ENCODE measurements at places on chromosomes 5 and 9. TPM values are rescaled to one million over a fixed set of nuclear protein-coding genes. Genes with fewer than 3 reads are reported as not detected.

Gene TMEM203
- total RNA-seq = 39.8 TPM

Gene CAMK4
- not detected for total RNA-seq

Gene SVEP1
- total RNA-seq = 2.3 TPM

Gene IL3
- not detected for total RNA-seq

Gene SFXN1
- total RNA-seq = 88.5 TPM

Gene C9orf43
- total RNA-seq = 0.57 TPM

Gene SLC4A9
- total RNA-seq = not detected

Gene ANKRD34B
- 0.05 TPM for total RNA-seq

Gene CD14
- total RNA-seq = 3.4 TPM

Gene CCNJL
- total RNA-seq = 11.3 TPM

Gene RPL35
- 2,714 TPM for total RNA-seq

Gene SOHLH1
- total RNA-seq = not detected

Gene CTNND2
- 0.04 TPM for total RNA-seq

Gene RELL2
- total RNA-seq = 3.4 TPM

Gene PCDHGA5
- total RNA-seq = 0.16 TPM

Gene SELENOP
- total RNA-seq = 0.22 TPM

Gene MARCHF3
- total RNA-seq = 1.3 TPM

Gene SCGB3A1
- not detected for total RNA-seq

Gene SPINK13
- 0.31 TPM for total RNA-seq

Gene GCNT4
- 0.33 TPM for total RNA-seq

Gene PPIC
- 18.4 TPM for total RNA-seq

Gene SPRY4
- 12.5 TPM for total RNA-seq

Gene PFN3
- not detected for total RNA-seq

Gene IGIP
- total RNA-seq = 0.60 TPM

Gene TNFAIP8
- 16.4 TPM for total RNA-seq

Gene CNOT8
- total RNA-seq = 32.8 TPM

Gene STPG3
- not detected for total RNA-seq

Gene FAM78A
- 0.44 TPM for total RNA-seq

Gene LRRTM2
- total RNA-seq = not detected

Gene LMX1B
- total RNA-seq = 1.8 TPM

Gene REXO4
- 33.8 TPM for total RNA-seq

Gene ACTBL2
- 0.05 TPM for total RNA-seq

Gene ZDHHC11
- total RNA-seq = 22.3 TPM

Gene PPP1R26
- total RNA-seq = 17.4 TPM

Gene ADAMTS6
- total RNA-seq = 0.15 TPM

Gene INSL4
- total RNA-seq = 17.1 TPM

Gene ZNG1C
- total RNA-seq = 70.7 TPM

Gene IL17B
- total RNA-seq = not detected

Gene SH3GL2
- total RNA-seq = 0.05 TPM

Gene ZNF618
- 12.5 TPM for total RNA-seq

Gene ZNF462
- 2.7 TPM for total RNA-seq

Gene PTGS1
- 2.3 TPM for total RNA-seq

Gene SH2D3C
- total RNA-seq = 0.06 TPM

Gene SPATA31E1
- not detected for total RNA-seq

Gene RASGRF2
- 1.1 TPM for total RNA-seq

Gene PALM2AKAP2
- total RNA-seq = 0.51 TPM

Gene NUTM2G
- total RNA-seq = not detected

All from A549 treated with dexamethasone at 1 μM for 4 hours (cell line).